ENCODE measurements at places on chromosomes 16 and 17.

DNA sequence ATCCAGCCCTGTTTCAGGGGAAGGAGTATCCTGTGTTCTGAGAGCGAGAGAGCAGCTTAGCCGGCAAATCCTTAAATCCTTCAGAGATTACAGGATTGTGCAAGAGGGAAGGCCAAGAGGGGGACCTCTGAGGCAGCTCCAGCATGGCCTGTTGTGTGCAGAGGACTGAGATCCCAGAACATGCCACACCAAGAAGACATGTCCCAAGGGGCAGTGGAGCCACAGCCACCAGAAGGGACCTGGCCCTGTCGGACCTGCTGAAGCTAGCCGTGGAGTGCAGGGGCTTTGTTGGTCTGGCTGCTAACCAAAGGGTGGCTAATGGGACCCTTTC lies 1.6 kb upstream of the MRC2 start:
- no peak for DNase-seq

GRCh38 chr16:3718019-3718391 lies 681 bp upstream of the TRAP1 start:
- DNase-seq, result no peak

- peak; percentile 31 for DNase-seq
These were observed 4.0 kb upstream of the ZNF267 start for GRCh38 chr16:31869511-31870201.

DNA sequence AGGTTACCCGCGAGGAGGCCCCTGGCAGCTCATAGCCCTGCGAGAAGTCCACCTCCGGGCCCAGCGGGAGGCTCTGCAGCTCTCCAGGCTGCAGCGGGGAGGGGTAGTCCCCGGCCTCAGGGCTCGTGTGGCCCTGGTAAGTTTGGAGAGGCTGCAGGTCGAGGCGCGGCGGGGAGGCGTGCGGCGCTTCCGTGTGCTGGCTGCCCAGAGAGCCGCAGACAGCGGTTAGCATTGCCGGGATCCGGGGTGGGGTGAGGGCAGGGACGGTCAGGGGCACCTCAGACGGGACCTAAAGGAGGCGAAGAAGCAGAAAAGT lies 2.8 kb downstream of the SP6 start:
- no peak for DNase-seq

DNA sequence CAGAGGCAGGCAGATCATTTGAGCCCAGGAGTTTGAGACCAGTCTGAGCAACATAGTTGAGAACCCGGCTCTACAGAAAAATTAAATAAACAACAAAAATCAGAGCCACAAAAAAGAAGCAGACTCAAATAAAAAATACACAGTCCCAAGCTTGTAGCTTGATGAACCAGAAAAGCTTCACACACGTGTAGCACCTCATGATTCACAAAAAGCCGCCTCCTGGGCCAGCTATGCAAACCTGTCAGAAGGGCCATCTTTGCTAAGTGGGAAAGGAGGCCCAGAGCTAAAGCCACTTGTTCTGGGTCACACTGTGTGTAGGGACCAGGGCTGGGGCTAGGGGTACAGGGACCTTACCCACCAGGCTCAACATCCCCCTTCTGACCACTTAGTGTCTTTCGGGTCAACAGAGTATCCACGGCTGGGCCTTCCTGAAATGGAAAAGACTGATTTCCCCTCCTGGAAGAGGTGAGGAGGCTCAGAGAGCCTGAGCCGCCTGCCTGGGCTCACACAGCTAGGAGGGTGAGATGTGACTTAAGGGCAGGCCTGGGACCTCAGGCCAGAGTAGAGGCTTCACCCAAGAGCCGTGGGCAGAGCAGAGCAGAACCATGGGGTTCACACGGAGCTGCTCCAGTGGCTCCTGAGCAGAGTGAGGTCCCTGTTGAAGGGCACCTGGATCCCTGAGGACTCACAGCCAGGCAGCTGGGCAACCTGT lies 269.6 kb downstream of the PARN start:
- DNase-seq, result no peak

DNA sequence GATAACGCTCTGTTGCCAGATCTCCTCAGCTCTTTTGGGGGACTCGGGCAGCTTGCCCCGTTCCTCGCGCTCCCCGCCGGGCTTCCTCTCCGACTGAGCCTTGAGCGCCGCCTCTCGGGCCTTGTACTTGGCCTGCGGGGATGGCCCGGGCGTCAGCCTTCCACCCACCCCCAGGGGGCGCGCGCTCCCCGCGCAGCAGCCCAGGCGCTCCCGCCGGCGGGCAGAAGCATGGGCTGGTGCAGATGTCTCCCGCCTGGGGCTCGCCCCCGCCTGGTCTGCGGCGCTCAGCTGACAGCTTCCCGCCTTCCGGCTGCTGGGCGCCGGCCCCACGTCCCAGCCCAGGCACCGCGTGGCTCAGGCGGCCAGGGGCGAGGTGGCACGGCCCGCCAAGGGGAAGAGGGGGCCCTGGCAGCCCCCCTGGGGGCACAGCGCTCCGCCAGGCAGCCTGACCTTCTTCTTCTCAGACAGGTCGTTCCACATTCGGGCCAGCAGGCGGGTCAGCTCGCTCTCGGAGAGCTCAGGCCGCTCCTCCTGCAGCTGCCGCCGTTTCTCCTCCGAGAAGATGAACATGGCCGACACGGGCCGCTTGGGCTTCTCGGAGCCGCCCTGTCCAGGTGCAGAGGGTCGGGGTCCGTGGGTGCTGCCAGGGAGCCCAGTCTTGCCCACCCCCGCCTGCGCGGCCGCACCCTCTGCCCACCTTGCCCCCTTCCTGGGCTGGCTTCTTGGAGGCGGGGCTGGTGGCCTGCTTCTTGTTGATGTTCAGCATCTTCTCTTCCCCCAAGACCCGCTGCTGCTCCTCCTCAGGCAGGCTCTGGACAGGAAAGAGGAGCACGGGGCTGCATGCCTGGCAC lies 8.9 kb downstream of the UBTF start:
- DNase-seq, result peak; percentile 87

GRCh38 chr17:74815550-74816370 lies 39.6 kb upstream of the NAT9 start:
- no peak for DNase-seq

DNA sequence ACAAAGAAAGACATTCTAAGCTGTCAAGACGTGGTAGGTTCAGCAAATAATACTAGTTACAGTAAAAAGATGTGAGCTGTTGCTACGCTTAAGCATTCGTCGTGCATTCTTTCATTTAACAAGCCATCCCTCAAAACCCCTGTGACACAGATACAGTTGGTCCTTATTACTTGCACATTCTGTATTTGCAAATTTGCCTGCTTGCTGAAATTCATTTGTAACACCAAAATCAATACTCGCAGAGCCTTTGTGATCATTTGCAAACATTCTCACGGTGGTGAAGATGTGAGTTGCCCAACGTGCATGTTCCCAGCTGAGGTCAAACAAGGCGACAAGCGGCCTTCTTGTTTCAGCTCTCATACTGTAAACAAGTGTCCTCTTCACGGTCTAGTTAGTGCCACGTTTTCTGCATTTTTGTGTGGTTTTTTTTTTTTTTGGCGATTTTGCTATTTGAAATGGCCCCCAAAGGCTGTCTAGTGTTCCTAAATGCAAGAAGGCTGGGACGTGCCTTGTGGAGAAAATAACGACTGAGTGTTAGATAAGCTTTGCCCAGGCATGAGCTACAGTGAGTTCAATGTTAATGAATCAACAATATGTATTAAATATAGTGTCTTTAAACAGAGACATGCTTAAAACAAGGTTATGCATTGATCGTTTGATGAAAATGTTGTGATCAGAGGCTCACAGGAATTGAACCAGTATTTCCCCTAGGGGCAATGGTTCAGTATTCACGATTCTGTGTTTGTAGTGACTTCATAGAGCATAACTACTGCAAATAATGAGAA lies 84.1 kb downstream of the RAB11FIP4 start:
- DNase-seq, result no peak

GRCh38 chr17:49696233-49696761 lies 11.5 kb downstream of the SLC35B1 start:
- no peak for DNase-seq

DNA sequence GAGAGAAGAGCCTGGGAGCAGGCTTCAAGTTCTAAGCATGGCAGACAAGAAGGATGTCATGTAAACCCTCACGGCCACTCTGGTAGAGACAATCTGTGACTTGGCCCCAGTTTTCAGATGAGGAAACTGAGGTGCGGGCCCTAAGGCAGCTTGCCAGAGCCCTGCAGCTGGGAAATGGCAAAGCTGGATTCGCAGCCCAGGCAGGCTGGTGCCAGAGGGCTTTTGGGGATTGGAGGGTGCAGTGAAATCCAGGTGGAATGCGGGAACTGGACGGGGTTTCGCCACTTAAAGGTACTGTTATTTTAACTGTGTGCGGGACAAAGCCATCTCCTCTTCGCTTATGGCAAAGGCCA lies 477 bp upstream of the OSGIN1 start:
- DNase-seq, result no peak

GRCh38 chr17:65794572-65794971 lies 233.1 kb upstream of the AXIN2 start:
- DNase-seq, result no peak

DNA sequence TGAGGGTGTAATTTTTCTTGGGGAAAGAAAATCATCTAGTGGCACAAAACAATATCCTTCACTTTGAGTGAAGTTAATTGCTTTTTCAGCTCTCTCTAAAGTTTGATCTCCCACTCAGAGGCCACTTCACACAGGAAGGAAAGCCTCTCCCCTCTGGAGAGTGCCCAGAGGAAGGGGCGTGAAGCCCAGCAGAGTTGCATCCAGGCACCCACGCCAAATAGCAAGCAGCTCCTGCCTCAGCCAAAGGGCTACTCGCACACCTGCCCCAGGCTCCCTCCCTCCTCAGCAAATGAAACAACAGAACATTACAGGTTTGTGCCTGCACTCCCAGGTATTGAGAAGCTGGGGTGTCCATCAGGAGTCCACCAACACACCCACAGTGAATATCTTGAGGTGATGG lies 183.0 kb upstream of the RPL38 start:
- no peak for DNase-seq

- DNase-seq, result no peak
These were observed 117.3 kb upstream of the TBX2 start for GRCh38 chr17:61282377-61282776.

GRCh38 chr17:14428648-14429029 lies 127.8 kb downstream of the HS3ST3B1 start:
- DNase-seq, result no peak

- DNase-seq, result no peak
These were observed 87.9 kb downstream of the OR1D5 start for GRCh38 chr17:2975469-2975958.

- DNase-seq, result no peak
These were observed 408.4 kb downstream of the ZFHX3 start for GRCh38 chr16:72639494-72639893.

DNA sequence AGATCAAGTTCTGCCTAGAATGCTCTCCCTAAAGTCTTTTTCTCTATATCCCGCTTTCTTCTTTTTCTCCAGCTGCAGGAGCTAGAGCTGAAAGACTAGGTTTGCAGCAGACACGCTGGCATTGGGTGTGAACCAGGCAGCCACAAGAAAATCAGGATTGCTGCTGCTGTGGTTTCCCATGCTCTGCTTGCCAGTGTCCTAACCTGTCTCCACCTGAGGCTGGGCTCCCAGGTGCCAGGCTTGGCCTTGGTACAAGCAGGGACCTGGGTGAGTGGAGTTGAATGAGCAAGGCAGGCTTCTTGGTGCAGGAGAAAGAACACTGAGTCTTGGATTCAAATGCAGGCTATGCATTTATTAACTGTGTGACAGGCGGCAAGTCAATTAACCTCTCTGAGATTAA lies 440.3 kb upstream of the MAF start:
- DNase-seq, result no peak

DNA sequence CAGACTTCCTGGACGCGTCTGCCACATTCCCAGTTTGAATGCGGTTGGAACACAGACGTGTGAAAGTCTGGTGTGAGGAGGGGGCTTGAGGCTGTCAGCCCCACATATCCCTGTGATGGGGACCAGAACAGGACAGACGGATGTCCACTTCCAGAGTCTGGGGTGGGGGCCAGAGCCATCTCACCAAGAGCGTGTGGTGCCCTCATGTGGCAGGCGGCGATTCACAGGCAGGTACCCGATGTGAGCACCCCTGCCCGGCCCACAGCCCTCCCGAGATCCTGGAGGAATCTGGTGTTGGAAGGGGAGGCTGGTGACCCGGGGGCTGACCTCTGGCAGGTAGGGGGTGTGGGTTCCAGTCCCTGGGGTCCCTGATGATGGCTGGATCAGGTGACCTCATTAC lies 51.5 kb downstream of the ENGASE start:
- no peak for DNase-seq

GRCh38 chr16:20323591-20324117 lies 3.7 kb downstream of the GP2 start:
- no peak for DNase-seq

GRCh38 chr17:2770129-2770528 lies 20.7 kb upstream of the CCDC92B start:
- no peak for DNase-seq

DNA sequence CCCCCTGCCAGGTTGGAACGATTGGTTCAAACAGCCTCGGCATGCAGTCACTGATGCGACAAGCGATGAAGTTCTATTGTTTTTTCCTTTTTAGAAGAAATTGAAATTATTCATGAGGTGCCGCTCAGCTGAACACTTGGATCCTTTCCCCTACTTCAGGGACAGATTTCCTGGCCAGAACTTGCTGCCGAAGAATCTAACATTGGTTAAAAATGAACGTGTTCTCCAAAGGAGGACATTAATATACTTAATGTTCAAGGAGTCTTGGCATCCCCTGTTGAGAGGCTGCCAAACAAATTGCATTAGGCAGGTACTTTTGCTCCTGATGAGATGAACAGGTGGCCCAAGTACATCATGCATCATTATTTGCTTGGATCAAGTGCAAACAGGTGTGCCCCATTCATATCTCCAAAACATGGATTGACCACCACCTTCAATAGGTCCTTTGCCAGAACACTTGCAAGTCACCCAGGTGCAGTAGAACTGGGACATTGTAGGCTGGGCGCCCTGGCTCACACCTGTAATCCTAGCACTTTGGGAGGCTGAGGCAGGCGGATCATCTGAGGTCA lies 437.2 kb downstream of the HAPSTR1 start:
- DNase-seq, result no peak

DNA sequence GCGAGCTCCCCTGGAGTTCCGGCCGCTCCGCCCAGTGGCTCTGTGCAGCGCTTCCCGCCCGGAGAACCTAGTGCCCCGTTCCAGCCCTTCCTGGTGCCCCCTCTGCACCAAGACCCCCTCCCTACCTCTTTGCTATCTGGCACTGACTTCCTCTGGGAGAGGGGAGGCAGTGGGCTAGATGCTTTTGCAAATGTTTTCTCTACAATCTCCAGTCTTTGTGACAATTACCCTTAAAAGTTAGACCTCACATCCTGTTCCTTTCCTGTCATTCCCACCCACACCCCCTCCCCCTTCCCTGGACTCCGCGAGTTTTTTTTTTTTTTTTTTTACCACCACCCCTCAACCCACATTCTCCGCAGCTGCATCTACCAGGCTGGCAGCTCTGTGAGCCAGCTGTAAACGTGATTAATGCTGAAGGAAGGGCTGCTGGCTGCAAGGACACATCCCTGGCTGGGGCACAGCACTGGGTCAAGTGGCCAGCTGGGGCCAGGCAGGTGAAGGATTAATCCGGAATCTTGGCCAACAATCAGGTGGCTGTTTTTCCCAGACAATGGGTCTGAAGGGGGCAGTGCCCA lies 101.5 kb downstream of the MGAT5B start:
- DNase-seq, result no peak

- DNase-seq, result peak; percentile 93
These were observed 7.3 kb upstream of the VEZF1 start for GRCh38 chr17:57995076-57995956.

- no peak for DNase-seq
These were observed 250.8 kb upstream of the FOXF1 start for GRCh38 chr16:86259499-86259898.
